ENCODE measurements at places on chromosomes 7 and 10.

DNA sequence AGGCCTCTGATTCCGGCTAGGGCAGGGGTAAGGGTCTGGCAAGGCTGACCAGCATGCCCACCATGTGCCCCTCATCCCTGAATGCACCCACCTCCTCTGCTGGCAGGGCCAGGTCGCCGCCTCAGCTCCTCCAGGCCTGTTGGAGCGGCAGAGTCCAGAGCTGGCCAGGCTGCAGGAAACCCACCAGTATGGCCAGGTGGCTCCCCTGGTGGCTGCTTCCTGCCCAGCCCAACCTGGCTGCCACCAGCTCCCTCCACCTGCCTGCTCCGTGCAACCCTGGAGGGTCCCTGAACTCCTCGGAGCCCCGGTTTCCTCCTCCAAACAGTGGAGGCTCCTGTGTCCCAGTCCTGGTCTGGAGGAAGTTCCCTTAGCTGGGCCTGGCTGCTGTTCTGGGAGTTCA is 39.6 kb downstream of the MICALL2 start:
- no peak for DNase-seq

GRCh38 chr7:55140941-55141278 is 122.1 kb downstream of the EGFR start:
- no peak for DNase-seq

DNA sequence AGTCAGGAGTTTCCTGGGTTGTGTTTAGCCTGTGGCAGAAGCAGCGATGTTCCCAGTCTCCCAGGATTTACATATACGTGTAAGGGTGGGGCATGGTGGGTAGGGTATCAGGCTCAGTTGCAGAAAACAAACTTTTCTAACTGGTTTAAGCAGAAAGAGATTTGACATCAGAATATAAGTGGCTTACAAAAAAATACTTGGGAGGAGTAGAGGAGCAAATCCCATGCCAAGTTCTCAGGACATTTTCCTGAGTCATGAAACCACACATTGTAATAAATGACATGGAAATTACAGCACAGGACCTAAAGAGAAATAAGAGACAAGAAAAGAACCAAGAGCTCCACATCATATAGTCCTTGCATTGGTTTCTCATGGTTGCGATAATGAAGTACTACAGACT is 26.2 kb upstream of the FRMD4A start:
- no peak for DNase-seq

DNA sequence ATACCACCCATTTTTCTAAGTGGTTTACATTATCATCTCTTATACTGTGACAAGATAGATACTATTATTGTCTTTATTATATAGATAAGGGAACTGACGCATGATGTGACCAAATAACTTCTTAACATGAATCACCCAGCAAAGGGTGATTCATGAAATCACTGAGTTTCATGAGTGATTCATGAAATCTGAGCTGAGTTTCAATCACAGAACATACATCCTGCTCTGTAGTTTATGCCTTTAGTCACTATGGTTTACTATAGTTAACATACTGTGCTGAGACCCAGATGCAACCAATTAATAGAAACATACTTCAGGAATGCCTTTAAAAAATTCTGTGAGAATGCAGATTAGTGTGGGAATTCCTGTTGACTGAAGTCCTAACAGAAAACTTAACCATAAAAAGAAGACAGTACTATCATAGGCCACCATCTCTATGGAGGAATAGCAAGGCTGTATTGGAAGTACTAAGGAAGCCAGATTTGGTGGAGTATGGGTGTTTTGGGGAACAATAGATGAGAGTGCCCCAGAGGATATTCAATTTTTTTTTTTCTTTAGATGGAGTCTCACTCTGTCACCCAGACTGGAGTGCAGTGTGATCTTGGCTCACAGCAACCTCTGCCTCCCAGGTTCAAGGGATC is 43.1 kb upstream of the SEMA3A start:
- DNase-seq, result no peak

- DNase-seq, result no peak
Measured at GRCh38 chr7:40700653-40701421, 566.0 kb downstream of the SUGCT start.

GRCh38 chr10:15419279-15419874 is 48.3 kb upstream of the FAM171A1 start:
- DNase-seq, result peak; percentile 31

GRCh38 chr7:151448261-151449252 is 8.6 kb upstream of the CRYGN start:
- DNase-seq, result peak; percentile 85

DNA sequence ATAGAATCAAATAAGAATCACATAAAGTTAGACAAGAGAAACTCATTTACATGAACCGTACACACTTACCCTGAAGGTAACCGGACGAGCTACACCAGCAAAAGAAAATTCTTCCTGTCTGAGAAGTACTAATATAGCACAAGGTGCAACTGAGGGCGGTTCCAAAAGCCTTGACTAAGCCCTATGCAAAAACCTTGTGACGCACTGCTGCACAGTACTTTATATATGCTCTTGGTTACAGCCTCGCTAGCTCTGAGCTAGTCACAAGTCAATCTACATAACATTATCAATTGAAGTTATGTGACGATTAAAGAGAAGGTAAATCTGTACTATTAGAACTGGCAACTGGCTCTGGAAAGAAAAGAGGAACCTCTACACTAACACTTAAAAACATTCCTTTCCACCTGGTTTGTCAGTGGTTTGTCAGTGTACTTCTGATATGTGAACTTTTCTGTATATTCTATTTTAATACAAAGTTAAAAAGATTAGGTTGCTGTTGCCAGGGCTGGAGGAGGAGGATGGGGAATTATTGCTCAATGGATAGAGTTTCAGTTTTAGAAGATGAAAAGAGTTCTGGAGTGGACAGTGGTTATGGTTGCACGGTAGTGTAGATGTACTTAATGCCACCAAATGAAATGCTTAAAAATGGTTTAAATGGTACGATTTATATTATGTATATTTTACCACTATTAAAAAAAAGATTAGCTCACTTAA is 21.6 kb downstream of the NT5C3A start:
- peak; percentile 32 for DNase-seq

GRCh38 chr7:15709978-15710377 is 23.5 kb upstream of the MEOX2 start:
- DNase-seq, result no peak

- no peak for DNase-seq
Measured at GRCh38 chr7:151728746-151729145, 148.2 kb downstream of the PRKAG2 start.

DNA sequence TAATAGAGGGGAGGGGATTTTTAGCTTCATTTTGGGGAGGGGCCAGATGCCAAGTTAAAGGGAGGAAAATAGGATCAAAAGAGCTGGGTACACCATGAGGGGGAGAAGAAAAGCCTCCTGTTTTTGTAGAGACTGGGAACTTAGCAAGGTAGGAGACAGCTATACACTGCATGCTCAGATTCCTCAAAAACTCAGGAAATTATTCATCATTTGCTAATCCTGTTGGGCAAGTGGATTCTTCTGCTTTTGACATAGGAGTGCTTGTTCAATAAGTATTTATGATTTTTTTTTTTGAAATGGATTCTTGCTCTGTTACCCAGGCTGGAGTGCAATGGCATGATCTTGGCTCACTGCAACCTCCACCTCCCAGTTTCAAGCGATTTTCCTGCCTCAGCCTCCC is 73.4 kb downstream of the LYZL2 start:
- DNase-seq, result no peak

- DNase-seq, result no peak
Measured at GRCh38 chr7:88279323-88279722, 27.4 kb downstream of the STEAP4 start.

DNA sequence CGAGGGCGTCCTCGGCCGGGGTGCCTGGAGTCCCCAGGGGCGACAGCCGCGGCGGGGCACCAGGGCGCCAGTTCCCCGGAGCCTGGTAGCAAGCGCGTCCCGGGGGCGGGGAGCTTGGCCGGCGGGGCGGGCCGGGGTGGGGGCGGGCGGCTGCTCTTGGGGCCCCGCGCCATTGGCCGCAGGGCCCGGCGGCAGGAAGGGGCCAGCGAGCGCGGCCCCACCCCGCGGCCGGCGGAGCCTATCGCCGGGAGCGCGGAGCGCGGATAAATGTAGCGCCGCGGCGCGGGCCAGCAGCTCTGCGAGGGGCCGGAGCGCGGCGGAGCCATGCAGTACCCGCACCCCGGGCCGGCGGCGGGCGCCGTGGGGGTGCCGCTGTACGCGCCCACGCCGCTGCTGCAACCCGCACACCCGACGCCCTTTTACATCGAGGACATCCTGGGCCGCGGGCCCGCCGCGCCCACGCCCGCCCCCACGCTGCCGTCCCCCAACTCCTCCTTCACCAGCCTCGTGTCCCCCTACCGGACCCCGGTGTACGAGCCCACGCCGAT is at the start of gene HHEX:
TSS of gene HHEX (plus strand) at position 293 of the 548 bp plus-strand sequence. CDS start at position 325, 32 bp downstream.
- no peak for DNase-seq

GRCh38 chr10:102367441-102367840 is 28.1 kb upstream of the NFKB2 start:
- no peak for DNase-seq

DNA sequence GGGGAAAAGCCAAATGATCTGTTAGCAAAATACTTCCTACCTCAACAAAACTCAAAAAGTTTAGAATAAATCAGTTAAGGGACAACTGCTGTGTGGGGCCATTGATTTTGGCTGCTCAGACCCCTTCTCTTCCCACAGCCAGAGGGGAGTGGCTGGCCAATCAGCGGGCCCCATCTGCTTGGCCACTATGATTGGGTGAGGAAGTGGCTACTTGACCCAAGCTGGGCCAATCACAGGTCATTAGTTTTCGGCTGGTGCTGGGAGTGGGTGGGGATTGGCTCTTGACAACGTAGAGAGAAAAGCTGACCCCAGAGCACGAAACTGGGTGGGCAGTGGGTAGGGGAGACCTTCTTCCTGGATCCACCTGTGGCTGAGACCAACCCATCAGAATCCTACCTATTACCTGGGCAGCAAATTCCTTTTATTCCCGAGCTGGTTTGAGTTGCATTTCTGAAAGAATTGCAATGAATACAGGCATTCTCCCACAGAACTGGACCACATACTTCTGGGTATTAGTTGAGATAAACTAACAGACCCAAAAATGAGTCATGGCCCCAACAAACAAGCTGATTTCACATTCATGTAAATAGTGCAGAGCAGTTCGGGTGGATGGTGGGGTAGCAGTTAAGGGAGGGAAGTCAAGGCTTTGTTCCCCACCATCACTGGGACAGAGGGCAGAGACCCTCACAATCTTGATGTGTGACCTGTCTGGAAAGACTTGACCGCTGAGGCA is 35.6 kb upstream of the HMX3 start:
- no peak for DNase-seq

GRCh38 chr10:63562857-63563256 is 41.7 kb downstream of the REEP3 start:
- no peak for DNase-seq

DNA sequence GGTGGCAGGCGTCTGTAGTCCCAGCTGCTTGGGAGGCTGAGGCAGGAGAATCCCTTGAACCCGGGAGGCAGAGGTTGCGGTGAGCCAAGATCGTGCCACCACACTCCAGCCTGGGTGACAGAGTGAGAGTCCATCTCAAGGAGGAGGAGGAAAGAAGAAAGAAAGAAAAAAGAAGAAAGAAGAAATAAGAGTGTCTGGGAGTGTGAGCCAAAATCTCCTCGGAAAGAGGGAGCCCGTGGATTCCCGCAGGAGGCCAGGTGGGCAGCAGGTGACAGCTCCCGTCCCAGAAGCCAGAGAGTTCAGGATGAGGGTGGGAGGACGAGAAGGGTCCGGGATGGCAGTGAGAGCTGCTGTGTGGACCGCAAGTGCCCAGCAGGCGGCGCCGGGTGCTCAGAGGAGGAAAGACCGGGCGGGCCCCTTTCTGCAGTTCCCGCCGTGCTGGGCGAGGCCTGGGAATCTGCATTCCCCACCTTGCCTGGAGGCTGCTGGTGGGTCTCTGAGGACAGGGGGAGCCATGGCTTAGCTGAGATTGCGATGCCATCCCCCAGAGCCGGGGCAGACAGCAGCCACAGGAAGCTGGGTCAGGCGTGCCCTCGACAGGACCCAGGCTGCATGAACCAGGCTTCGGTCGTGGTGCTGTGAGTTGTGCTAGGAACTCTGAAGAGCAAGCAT is 17.1 kb upstream of the AMZ1 start:
- peak; percentile 83 for DNase-seq

DNA sequence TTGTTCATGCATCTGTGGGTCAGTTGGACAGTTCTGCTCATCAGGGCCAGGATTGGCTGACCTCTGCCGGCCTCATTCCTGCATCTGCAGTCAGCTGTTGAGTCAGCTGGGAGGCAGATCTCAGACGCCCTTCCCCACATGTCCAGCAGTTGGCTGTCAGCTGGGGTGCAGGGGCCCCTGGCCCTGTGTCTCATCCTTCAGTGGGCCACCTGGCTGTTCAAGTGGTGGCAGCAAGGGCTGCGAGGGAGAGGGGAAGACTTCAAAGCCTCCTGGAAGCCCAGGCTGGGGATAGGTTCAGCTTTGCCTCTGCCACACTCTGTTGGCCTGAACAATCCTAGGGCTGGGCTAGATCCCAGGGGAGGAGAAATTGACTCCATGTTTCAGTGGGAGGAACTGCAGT is 33.2 kb downstream of the TACR2 start:
- DNase-seq, result no peak

- DNase-seq, result no peak
Measured at GRCh38 chr7:28418311-28418710, 6.0 kb downstream of the CREB5 start.

DNA sequence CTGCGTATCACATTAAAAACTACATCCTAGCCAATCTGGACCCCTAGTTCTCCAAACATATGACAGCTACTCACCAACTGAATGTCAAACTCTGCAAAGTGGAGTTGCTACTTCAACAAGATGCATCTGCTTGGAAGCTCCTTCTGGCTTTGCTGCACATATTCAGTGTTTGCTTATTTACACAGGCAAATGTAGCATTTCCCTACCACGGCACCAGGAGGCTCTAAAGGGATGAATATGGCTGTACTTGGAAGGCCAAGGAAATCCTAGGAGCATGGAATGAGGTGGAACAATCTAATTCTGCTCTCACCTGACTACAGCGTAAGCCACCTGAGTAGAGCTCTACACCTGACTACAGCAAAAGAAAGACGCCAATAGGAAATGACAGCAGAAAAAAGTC is 39.7 kb downstream of the MTPAP start:
- DNase-seq, result no peak

- DNase-seq, result no peak
Measured at GRCh38 chr7:124618871-124619270, 146.7 kb downstream of the GPR37 start.

- no peak for DNase-seq
Measured at GRCh38 chr7:150780292-150780691, 19.9 kb downstream of the TMEM176B start.

DNA sequence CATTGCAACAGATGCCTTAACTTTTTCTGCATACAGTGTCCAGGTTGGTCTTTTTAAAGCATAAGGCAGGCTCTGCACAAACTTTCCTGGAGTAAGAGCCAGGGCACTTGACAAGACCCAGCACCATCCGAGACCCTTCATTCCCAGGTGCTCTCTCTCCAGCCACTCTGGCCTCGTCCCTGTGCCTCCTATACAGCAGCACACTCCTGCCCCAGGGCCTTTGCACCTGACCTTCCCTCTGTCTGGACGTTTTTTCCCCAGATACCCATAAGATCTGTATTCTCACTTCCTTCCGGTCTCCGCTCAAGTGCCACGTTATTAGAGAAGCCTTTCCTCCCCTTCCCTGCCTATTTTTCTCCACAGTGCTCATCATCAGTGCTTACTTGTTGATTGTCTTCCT is 25.6 kb downstream of the PYROXD2 start:
- DNase-seq, result no peak

- DNase-seq, result no peak
Measured at GRCh38 chr10:133187091-133187905, 27.3 kb downstream of the KNDC1 start.

GRCh38 chr10:53904506-53905241 is 896.4 kb downstream of the PCDH15 start:
- DNase-seq, result no peak

- no peak for DNase-seq
Measured at GRCh38 chr7:159138508-159138907, 6.2 kb downstream of the VIPR2 start.
